ENCODE measurements at places on chromosomes 11 and 22.

DNA sequence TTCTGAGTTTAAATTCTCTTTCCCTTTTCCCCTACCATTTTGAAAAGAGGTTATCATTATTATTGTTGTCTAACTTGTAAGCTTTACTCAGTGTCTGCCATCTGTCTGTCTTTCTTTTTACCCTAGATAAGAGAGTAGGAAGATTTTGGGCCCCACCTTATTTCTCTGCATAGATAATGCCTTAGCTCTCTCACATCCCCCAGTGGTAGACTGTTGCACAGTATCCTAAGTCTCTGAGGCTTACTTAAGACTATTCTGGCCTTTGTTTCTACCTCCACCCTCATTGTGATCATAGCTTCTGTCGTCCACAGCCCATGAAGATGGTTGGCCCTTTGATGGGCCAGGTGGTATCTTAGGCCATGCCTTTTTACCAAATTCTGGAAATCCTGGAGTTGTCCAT, 3.6 kb upstream of the OR51L1 start:
- no peak for DNase-seq

DNA sequence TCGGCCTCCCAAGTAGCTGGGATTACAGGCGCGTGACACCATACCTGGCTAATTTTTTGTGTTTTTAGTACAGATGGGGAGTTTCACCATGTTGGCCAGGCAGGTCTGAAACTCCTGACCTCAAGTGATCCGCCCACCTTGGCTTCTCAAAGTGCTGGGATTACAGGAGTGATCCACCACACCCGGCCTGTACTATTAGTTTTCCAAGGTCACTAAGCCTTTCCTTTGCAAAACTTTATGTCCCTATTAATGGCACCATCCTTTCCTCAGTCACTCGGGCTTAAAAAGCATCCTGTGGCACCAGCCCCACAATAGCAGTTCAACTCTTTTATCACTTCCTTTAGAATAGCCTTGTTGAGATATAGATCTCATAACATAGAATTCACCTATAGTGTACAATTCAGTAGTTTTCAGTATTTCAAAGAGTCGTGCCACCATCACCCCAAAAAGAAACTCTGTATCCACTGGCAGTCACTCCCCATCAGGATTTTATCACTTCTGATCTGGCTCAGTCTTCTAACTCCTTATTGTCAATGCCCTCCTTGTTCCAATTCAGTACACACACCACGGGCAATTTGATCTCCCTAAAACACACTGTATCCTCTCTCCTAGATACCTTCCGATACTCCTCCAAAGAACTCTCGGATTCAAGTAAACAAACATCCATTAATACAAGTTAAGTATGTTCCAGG, 921 bp upstream of the BCL2L13 start:
- no peak for DNase-seq

DNA sequence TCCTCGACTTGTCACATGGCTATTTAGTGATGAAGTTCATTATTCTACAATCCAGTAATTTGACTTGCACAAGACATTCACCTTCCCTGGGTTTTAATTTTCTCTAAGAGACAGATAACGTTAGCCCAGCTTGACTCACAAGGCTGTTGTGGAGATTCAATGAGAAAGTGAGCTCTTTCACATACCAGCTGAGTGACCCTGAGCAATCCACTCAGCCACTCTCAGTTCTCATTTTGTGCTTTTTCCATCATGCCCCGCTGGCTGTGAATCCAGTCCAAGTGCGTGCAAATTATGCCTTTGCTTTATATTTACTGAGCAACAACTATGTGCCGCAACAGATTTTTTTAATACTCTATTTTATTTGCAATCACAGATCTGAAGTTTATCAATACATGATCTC, 176.5 kb downstream of the LARGE1 start:
- no peak for DNase-seq

GRCh38 chr11:45107029-45107428, 39.4 kb upstream of the PRDM11 start:
- DNase-seq: no peak

- DNase-seq: peak; percentile 40
Measured at GRCh38 chr11:134036492-134037045, 32.3 kb upstream of the JAM3 start.
